ENCODE measurements at places on chromosomes 12 and 14. TPM values are rescaled to one million over a fixed set of nuclear protein-coding genes. Genes with fewer than 3 reads are reported as not detected.
A peak's percentile ranks its signal among the peaks of the same experiment; 100 is the strongest.

Gene SLC39A5
- 0.24 TPM for total RNA-seq

Gene AHSA1
- total RNA-seq, result 139 TPM

Gene KRT74
- total RNA-seq, result 0.09 TPM

DNA sequence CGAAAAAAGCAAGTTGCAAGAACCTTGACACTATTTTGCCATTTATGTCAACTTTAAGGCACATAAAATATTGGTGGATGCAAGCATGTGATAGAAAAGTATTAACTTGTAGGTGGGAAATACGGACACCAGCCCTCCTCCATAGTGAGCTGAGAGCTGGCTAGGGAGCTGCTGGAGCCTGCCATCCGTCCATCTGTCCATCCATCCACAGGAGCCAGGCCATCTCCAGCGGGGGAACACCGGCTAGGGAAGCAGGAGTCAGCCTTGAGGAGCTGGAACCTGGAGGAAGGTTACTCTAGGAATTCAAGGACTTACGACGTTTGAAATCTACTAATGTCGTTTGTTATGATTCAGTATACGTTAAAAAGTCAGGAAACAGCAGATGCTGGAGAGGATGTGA lies 120.7 kb upstream of the C14orf180 start:
- no peak overlapping the region for H3K27ac ChIP-seq
- no peaks in the 10 kb centered on the region for H3K4me1 ChIP-seq
- H3K36me3 ChIP-seq, result no peaks in the 10 kb centered on the region
- H3K4me3 ChIP-seq, result no peak overlapping the region

GRCh38 chr14:99659333-99659741 lies 14.4 kb downstream of the HHIPL1 start:
- H3K36me3 ChIP-seq, result no peaks in the 10 kb centered on the region
- H3K4me1 ChIP-seq, result no peaks in the 10 kb centered on the region
- no peak overlapping the region for H3K4me3 ChIP-seq
- H3K27me3 ChIP-seq, result peaks cover 77% of the 10 kb centered on the region
- no peak overlapping the region for H3K27ac ChIP-seq
- no peak for DNase-seq

DNA sequence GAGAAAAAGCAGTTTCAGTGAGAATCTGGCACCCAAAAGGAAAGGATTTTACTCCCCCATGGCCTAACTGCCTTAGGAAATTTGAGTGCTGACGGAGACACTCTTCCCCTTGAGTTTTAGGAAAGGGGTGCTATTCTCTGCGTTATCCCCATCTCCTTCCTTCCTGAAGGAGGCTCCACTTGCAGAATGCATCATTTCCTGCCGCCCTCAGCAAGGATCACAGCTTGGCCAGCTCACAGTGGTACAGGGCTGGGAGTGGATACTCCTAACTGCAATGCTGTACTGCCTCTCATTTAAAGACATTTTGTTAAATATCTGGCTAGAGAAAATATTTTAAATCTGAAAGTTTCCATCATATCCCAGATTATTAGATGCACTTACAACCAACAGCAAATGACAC lies 33.0 kb downstream of the RDH12 start:
- H3K4me3 ChIP-seq, result no peak overlapping the region
- H3K4me1 ChIP-seq, result no peaks in the 10 kb centered on the region
- DNase-seq, result no peak
- no peak overlapping the region for H3K27ac ChIP-seq

DNA sequence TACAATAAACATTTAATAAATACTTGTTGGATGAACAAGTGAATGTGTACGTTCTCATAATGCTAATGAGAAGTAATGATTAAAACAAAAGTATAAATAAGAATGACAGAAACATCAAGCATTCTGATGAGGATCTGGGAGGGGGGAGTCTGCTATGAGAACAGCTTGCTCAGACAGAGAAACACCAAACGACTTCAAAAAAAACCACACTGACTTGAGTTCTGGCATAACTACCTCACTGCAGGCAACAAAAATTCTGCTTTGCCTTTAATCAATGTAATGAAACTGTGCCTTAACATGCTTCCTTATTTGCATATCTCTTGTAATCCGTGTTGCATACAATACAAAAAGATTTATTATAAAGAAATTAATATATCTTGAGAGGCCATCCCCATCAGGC lies 295.3 kb upstream of the GARIN6 start:
- H3K36me3 ChIP-seq, result no peaks in the 10 kb centered on the region
- H3K27ac ChIP-seq, result no peak overlapping the region
- H3K4me1 ChIP-seq, result no peaks in the 10 kb centered on the region
- H3K4me3 ChIP-seq, result no peak overlapping the region

- no peaks in the 10 kb centered on the region for H3K36me3 ChIP-seq
- peak; percentile 55 for DNase-seq
- H3K27me3 ChIP-seq, result peaks cover 10% of the 10 kb centered on the region
- no peak overlapping the region for H3K27ac ChIP-seq
- H3K4me1 ChIP-seq, result peaks cover 47% of the 10 kb centered on the region
Observed at GRCh38 chr12:546920-547845, 87.4 kb downstream of the B4GALNT3 start.

- no peaks in the 10 kb centered on the region for H3K36me3 ChIP-seq
- DNase-seq, result no peak
- H3K4me3 ChIP-seq, result peak overlapping the region; percentile 11
- H3K4me1 ChIP-seq, result peaks cover 10% of the 10 kb centered on the region
- H3K27ac ChIP-seq, result no peak overlapping the region
Observed at GRCh38 chr12:118356809-118357256, 15.9 kb downstream of the TAOK3 start.

DNA sequence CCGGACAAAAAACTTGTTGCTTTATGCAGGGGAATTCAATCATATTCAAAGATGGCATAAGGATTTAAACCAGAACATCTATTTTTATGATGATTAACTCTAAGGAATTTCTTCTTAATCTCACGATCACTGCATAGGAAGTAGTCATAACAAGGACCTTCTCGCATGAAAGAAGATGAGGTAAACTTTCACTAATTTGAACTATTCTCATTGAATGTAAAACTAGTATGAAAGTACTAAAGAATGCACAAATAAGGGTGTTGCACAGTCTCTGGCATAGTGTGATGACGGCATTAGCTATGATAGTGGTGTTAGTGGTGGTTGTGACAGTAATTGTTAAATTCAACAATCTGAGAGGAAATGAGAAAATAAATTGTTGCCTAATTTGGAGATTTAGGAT lies 280.0 kb downstream of the SLC6A15 start:
- no peaks in the 10 kb centered on the region for H3K36me3 ChIP-seq
- H3K27me3 ChIP-seq, result no peaks in the 10 kb centered on the region
- H3K4me1 ChIP-seq, result no peaks in the 10 kb centered on the region
- no peak overlapping the region for H3K4me3 ChIP-seq
- H3K27ac ChIP-seq, result no peak overlapping the region
- DNase-seq, result no peak

DNA sequence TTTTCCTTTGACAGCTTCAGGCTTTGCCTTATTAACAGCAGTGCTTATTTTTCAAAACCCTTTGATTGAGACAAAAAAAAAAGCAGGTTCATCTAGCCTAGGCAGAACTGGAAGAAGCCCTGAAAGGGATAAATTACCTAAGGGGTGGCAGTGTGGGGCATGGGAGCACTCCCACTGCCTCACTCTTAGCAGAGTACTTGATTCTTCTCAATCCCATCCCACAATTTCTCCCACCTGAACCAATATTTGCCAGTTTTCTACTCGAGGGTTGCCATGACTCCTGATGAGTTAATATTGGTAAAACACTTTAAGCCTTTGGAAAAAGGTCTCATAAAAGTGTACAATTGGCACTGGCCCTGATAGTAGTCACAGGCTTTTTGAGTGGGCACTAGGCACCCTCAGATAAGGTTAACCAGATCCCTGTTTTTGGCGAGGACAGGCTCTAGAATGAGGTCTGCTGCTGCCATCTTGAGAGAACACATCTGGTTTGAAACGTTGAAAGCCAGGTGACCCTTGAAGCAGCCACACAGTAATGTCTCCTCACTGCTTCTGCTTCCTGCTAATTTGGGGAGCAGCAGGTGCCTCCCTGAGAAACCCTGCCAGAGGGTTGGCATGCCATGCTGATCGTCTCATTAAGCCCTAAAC lies 320.0 kb downstream of the RAD51B start:
- no peak overlapping the region for H3K4me3 ChIP-seq
- peak overlapping the region; percentile 77 for H3K27ac ChIP-seq
- no peaks in the 10 kb centered on the region for H3K27me3 ChIP-seq
- no peak for DNase-seq
- H3K4me1 ChIP-seq, result peaks cover 31% of the 10 kb centered on the region
